ENCODE measurements at places on chromosomes 7 and 10. TPM values are rescaled to one million over a fixed set of nuclear protein-coding genes. Genes with fewer than 3 reads are reported as not detected.

DNA sequence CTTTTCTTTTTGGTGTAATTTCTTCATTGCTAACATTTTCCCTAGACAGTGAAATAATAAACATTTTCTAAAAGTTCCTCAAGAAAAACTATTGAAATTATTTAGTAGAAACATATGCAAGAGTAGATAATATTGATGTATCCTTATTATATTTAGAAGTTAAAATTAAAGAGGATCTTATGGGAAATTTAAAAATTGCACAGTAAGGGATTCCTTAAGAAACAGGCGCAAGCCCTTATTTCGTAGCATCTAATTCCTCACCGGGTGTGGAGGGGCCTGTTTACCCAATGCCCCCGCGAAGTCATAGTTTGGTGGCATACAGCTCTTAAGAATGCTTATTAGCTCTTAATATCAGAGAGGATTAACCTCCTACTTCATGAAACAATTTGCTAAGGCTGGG lies 467.1 kb downstream of the DNAJB6 start:
- H3K36me3 ChIP-seq = no peaks in the 10 kb centered on the region
- H3K4me1 ChIP-seq = no peaks in the 10 kb centered on the region
- no peak overlapping the region for H3K4me3 ChIP-seq
- H3K27ac ChIP-seq = no peak overlapping the region

DNA sequence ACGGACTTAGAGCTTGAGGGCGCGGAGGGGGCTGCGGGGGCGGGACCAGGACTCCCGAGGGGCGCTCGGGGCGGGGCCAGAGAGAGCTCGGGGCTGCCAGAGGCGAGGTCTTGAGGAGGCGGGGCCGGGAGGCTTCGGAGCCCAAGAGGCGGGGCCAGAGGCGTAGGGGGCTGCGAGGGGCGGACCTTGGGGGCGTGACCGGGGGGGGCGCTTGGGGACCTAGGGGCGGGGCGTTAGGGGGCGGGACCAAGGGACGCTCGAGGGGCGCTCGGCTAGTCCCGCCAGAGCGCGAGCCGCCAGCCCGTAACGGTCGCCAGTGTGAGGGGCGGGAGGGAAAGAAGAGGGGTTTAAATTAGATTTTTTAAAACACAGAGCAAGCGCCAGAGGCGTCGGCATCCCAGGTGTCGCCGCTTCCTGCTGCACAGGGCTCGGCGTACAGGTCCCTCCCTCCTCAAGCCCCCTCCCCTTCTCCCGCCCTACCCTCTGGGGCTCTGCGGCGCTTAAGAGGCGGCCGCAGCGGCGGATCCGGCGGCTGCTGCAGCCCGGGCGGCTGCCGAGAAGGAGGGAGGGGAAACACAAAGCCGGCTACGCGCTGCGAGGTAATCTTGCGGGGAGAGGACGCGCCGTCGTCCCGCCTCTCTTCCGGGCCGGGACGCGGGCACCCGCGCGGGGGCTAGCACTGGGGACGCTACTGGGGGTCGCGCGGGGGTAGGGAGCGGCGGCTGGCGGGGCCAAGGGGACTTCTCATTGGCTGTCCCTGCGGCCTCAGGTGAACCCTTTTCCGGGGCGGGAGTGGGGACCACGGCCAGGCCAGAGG lies at the start of gene ADD3:
ADD3 (plus strand) TSS at position 284 of the 817 bp plus-strand sequence. CDS start 92,670 bp downstream, outside the sequence.
- DNase-seq = peak; percentile 99
- no peaks in the 10 kb centered on the region for H3K36me3 ChIP-seq
- H3K27me3 ChIP-seq = no peaks in the 10 kb centered on the region
- peak within 1 kb of the TSS; percentile 84 for H3K4me3 ChIP-seq
- peak within 1 kb of the TSS; percentile 98 for H3K27ac ChIP-seq
- peaks cover 53% of the 10 kb centered on the region for H3K4me1 ChIP-seq

DNA sequence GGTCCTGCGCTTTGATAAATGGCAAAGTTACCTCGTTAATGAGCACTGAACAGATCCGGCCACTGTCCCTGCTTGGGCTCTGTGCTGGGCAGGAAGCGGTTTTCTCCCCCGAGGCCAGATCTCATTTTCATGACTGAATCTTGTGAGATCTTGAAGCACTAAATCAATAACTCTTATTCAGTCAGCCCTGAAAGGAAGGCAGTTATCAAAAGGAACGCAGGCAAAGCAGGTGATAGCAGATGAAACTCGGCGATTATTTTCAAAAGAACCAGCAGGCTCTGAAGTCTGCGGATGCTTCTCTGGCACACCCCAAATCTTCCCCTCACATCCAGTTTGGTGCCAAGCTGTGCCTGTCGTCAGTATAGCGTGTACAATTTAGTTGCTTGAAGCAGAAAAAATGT lies 228.7 kb downstream of the BAMBI start:
- no peak for DNase-seq

DNA sequence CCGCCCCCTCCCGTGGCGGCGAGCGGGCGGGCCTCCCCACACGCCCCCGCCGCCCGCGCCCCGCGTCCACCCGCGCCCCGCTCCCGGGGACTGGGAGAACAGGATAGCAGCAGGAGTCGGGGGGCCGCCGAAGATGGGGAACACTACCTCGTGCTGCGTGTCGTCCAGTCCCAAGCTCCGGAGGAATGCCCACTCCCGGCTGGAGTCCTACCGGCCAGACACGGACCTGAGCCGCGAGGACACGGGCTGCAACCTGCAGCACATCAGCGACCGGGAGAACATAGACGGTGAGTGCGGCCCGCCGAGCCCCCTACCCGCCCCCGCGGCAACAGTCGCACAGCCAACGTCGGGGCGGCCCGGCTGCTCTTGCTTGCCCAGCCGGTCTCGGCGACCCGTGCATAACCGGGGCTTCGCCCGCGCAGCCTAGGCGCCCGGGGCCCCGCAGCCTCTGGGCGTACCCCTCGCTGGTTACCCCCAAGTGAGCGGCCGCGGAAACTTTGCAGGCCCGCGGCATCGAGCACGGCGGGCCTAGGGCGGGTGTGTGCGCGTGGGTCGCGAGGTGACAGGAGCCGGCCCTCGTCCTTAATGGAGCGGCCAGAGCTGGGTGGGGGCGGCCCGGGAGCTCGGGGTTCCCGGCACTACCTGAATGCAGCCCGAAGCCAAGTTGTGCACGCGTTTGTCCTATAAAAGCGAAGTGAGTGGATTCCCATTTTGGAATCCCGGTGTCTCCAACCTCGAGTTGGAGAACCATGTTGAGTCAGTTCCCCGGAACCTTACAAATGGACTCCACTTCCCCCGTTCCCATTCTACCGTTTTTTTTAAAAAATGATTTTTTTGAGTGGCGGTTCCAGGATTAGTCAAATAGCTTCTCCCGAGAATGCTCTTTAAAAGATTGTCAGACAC lies 863 bp downstream of the CCNY start:
- H3K36me3 ChIP-seq = no peaks in the 10 kb centered on the region
- peak overlapping the region; percentile 98 for H3K4me3 ChIP-seq
- no peaks in the 10 kb centered on the region for H3K27me3 ChIP-seq
- peak overlapping the region; percentile 73 for H3K27ac ChIP-seq

RNF133 gene
- total RNA-seq = 2.2 TPM

Data from hepatocyte (in vitro differentiated cells).